ENCODE measurements at places on chromosomes 6 and 20. TPM values are rescaled to one million over a fixed set of nuclear protein-coding genes. Genes with fewer than 3 reads are reported as not detected.

GRCh38 chr20:1362484-1362883 lies 30.4 kb downstream of the FKBP1A start:
- H3K36me3 ChIP-seq: no peaks in the 10 kb centered on the region
- DNase-seq: no peak
- H3K4me1 ChIP-seq: no peaks in the 10 kb centered on the region

Gene FOXF2
- total RNA-seq: not detected

DNA sequence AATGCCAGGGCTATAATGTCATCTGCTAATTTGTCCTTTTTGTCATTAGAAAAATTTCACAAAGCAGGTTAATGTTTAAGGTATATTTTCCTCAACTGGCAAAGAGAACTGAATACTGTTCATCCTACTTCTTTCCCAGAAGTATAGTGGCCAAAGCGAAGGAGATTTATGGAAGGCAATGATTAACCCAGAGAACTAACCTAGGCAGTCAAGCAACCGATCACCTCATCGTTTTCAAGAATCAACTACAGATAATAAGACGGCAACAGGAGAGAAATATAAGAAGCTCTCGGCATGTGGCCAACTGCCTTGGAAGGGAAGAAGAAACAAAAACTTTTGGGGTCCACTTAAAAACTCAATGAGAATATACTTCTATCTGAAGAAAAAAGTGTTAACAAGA lies 38.2 kb downstream of the REV3L start:
- H3K27ac ChIP-seq: no peak overlapping the region
- no peak overlapping the region for H3K4me3 ChIP-seq
- no peaks in the 10 kb centered on the region for H3K36me3 ChIP-seq

Gene STMND1
- not detected for total RNA-seq

Gene TPBG
- total RNA-seq: 53.8 TPM

- no peaks in the 10 kb centered on the region for H3K27me3 ChIP-seq
- no peak overlapping the region for H3K4me3 ChIP-seq
- H3K27ac ChIP-seq: no peak overlapping the region
- no peaks in the 10 kb centered on the region for H3K4me1 ChIP-seq
- no peak for DNase-seq
Observed at GRCh38 chr20:42530855-42531448, 658.8 kb downstream of the PTPRT start.

Gene RUNX2
- 7.9 TPM for total RNA-seq

DNA sequence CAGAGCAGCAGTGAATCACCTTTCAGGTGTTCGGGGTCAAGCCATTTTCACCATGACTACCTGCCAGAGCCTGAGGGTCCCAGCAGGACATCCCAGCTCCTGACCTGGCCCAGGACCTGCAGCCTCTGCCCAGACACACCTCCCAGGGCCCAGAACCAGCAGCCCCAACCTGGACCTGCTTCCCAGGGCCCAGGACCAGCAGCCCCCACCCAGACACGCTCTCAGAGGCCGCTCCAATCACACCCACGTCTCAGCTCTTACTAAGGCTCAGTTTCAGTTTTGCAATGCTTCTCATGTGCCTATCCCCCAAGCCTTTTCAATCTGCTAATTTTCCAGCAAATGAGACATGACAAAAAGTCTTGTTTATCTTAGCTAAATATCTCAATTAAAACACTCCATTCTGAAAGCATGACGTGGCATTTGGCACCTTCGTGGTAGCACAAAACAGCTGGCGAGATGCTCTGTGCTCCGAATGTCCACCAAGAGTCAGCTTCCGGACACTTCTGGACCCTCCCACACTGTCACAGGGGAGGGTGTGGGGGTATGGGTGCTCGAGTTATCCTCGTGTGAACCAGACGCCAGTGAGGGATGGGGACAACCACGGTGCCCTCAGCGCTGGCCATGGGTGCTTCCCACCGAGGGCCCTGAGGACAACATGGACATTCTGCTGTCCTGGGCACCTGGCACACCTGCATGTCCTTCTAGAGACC lies 253.2 kb downstream of the DLL1 start:
- no peaks in the 10 kb centered on the region for H3K27me3 ChIP-seq
- no peak overlapping the region for H3K4me3 ChIP-seq
- no peaks in the 10 kb centered on the region for H3K4me1 ChIP-seq

- no peaks in the 10 kb centered on the region for H3K36me3 ChIP-seq
- no peaks in the 10 kb centered on the region for H3K4me1 ChIP-seq
- H3K4me3 ChIP-seq: no peak overlapping the region
- no peak for DNase-seq
- H3K27ac ChIP-seq: no peak overlapping the region
Observed at GRCh38 chr6:99151634-99152346, 197.7 kb downstream of the FAXC start.

Gene DNAH8
- not detected for total RNA-seq

Gene FARS2
- total RNA-seq: 11.6 TPM

- H3K27ac ChIP-seq: no peak overlapping the region
- H3K27me3 ChIP-seq: no peaks in the 10 kb centered on the region
- no peak overlapping the region for H3K4me3 ChIP-seq
- no peaks in the 10 kb centered on the region for H3K36me3 ChIP-seq
- H3K4me1 ChIP-seq: peaks cover 35% of the 10 kb centered on the region
- no peak for DNase-seq
Observed at GRCh38 chr20:19812056-19812455, 54.0 kb downstream of the RIN2 start.

GRCh38 chr20:3557237-3557785 lies 86.5 kb downstream of the ATRN start:
- no peaks in the 10 kb centered on the region for H3K4me1 ChIP-seq
- no peaks in the 10 kb centered on the region for H3K27me3 ChIP-seq
- H3K36me3 ChIP-seq: peaks cover 3% of the 10 kb centered on the region
- H3K27ac ChIP-seq: no peak overlapping the region
- no peak overlapping the region for H3K4me3 ChIP-seq
- no peak for DNase-seq

DNA sequence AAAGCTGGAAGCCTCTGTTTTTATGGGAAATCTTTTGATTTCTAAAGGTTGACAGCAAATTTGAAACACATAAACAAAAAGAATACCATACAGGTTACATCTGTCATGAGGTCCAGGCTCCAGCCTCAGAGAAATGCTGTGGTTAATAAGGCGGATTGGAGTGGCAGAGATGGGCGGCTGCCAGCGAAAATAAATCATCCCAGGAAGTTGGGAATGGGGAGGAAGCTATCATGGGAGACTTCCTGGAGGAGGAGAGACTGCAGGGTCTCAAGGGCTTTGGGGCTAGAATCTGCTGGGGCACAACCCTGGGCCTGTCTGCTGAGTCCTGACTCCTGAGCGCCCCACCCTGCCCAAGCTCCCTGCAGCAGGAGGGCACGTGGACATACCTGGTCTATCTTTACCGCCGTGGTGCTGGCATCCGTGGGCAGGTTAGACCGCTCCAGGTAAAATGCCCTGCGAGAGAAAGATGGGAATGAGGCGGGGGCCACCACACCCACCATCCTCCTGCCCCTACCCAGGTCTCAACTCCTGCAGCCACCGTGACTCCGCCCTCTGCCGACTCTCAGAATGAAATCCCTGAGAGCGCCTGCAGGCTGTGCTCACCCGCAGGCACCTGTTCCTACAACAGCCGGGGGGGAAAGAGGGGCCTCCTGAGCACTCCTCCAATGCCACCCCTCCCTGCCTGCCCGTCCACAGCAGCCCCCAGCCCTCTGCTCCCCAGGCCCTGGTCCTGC lies 197.3 kb downstream of the PREX1 start:
- H3K4me3 ChIP-seq: no peak overlapping the region
- H3K27ac ChIP-seq: no peak overlapping the region
- no peaks in the 10 kb centered on the region for H3K4me1 ChIP-seq
- H3K27me3 ChIP-seq: no peaks in the 10 kb centered on the region
- no peak for DNase-seq

Gene SLC13A3
- 3.2 TPM for total RNA-seq

GRCh38 chr6:157143171-157143889 lies 180.0 kb downstream of the TMEM242 start:
- H3K27ac ChIP-seq: peak overlapping the region; percentile 53
- H3K4me1 ChIP-seq: peaks cover 22% of the 10 kb centered on the region
- H3K4me3 ChIP-seq: peak overlapping the region; percentile 43
- H3K27me3 ChIP-seq: no peaks in the 10 kb centered on the region
- peak; percentile 81 for DNase-seq

Gene LTA
- not detected for total RNA-seq

- no peaks in the 10 kb centered on the region for H3K36me3 ChIP-seq
- no peaks in the 10 kb centered on the region for H3K27me3 ChIP-seq
- DNase-seq: no peak
- H3K27ac ChIP-seq: no peak overlapping the region
- no peaks in the 10 kb centered on the region for H3K4me1 ChIP-seq
Observed at GRCh38 chr20:52985687-52986086, 13.5 kb downstream of the TSHZ2 start.

- H3K27me3 ChIP-seq: no peaks in the 10 kb centered on the region
- no peaks in the 10 kb centered on the region for H3K36me3 ChIP-seq
- H3K27ac ChIP-seq: no peak overlapping the region
- no peaks in the 10 kb centered on the region for H3K4me1 ChIP-seq
- DNase-seq: no peak
- no peak overlapping the region for H3K4me3 ChIP-seq
Observed at GRCh38 chr6:33813246-33813904, 9.6 kb upstream of the MLN start.

GRCh38 chr6:134730013-134730412 lies 219.9 kb downstream of the ALDH8A1 start:
- no peak overlapping the region for H3K27ac ChIP-seq
- no peaks in the 10 kb centered on the region for H3K27me3 ChIP-seq
- H3K4me3 ChIP-seq: no peak overlapping the region
- H3K4me1 ChIP-seq: no peaks in the 10 kb centered on the region

DNA sequence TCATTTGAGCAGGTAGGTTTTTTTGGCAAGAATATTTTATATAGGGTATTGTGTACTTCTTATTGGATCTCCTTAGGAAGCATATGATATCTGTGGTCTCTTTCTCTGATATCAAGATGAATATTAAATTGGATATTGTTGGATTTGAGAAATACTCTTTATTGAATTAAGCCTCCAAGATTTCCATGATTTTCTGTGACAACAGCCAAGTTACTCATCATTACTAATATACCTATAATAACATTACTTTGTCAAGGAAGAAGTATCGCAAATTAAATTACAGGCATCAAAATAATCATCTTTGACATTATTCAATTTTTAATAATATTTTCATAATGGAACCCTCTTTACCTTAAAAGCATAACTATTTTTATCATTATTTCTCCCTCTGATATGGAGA lies 86.5 kb downstream of the TMEM200A start:
- no peak for DNase-seq
- no peaks in the 10 kb centered on the region for H3K4me1 ChIP-seq
- no peak overlapping the region for H3K4me3 ChIP-seq
- H3K36me3 ChIP-seq: no peaks in the 10 kb centered on the region
- no peak overlapping the region for H3K27ac ChIP-seq
- H3K27me3 ChIP-seq: no peaks in the 10 kb centered on the region

GRCh38 chr20:20814685-20815084 lies 102.2 kb upstream of the RALGAPA2 start:
- H3K36me3 ChIP-seq: no peaks in the 10 kb centered on the region
- no peak overlapping the region for H3K4me3 ChIP-seq
- H3K27me3 ChIP-seq: no peaks in the 10 kb centered on the region
- DNase-seq: no peak
- no peaks in the 10 kb centered on the region for H3K4me1 ChIP-seq
- no peak overlapping the region for H3K27ac ChIP-seq

GRCh38 chr20:3541887-3542721 lies 71.3 kb downstream of the ATRN start:
- H3K27me3 ChIP-seq: no peaks in the 10 kb centered on the region
- H3K4me3 ChIP-seq: no peak overlapping the region
- no peak overlapping the region for H3K27ac ChIP-seq

- no peaks in the 10 kb centered on the region for H3K27me3 ChIP-seq
- no peak overlapping the region for H3K27ac ChIP-seq
- H3K4me1 ChIP-seq: no peaks in the 10 kb centered on the region
- no peak overlapping the region for H3K4me3 ChIP-seq
Observed at GRCh38 chr6:45801471-45802289, 214.0 kb downstream of the CLIC5 start.

GRCh38 chr6:72783666-72784065 lies 161.8 kb downstream of the KCNQ5 start:
- H3K27me3 ChIP-seq: no peaks in the 10 kb centered on the region
- no peaks in the 10 kb centered on the region for H3K36me3 ChIP-seq
- peak overlapping the region; percentile 22 for H3K27ac ChIP-seq
- DNase-seq: no peak
- no peak overlapping the region for H3K4me3 ChIP-seq

Gene JPH2
- total RNA-seq: 179 TPM

GRCh38 chr6:14023855-14024254 lies 93.7 kb upstream of the CD83 start:
- DNase-seq: no peak
- H3K36me3 ChIP-seq: no peaks in the 10 kb centered on the region
- no peak overlapping the region for H3K4me3 ChIP-seq
- no peaks in the 10 kb centered on the region for H3K4me1 ChIP-seq
- H3K27me3 ChIP-seq: no peaks in the 10 kb centered on the region

GRCh38 chr6:56393615-56394612 lies 146.5 kb upstream of the COL21A1 start:
- no peak overlapping the region for H3K27ac ChIP-seq
- no peaks in the 10 kb centered on the region for H3K36me3 ChIP-seq
- H3K27me3 ChIP-seq: no peaks in the 10 kb centered on the region
- no peaks in the 10 kb centered on the region for H3K4me1 ChIP-seq
- H3K4me3 ChIP-seq: no peak overlapping the region
- no peak for DNase-seq

- H3K27ac ChIP-seq: no peak overlapping the region
- H3K27me3 ChIP-seq: no peaks in the 10 kb centered on the region
- H3K4me3 ChIP-seq: no peak overlapping the region
- no peaks in the 10 kb centered on the region for H3K4me1 ChIP-seq
- no peak for DNase-seq
Observed at GRCh38 chr20:48058611-48059559, 273.6 kb upstream of the SULF2 start.

Gene LY6G6F
- total RNA-seq: not detected

GRCh38 chr6:122758927-122759334 lies 20.6 kb upstream of the FABP7 start:
- H3K4me1 ChIP-seq: no peaks in the 10 kb centered on the region
- no peaks in the 10 kb centered on the region for H3K36me3 ChIP-seq
- H3K4me3 ChIP-seq: no peak overlapping the region
- H3K27ac ChIP-seq: no peak overlapping the region
- DNase-seq: no peak

DNA sequence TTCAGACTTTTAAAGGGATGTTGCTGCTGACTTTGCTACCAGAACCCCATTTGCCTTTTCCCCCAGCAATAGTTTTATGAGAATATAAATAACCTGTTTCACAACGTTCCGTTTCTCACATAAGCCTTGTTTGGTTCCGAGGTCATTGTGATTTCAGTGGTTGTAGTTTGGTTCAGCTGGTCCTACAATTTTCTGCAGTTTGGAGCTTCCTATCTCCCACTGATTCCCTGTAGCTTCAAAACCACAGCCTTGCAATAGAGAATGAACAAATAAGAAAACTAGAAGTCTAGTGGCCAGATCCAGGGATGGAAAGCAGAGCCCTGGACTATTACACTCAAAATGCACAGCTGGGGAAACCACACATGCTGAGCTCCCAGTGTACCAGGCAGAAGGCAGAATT lies 24.1 kb upstream of the SH3BGRL2 start:
- no peak overlapping the region for H3K4me3 ChIP-seq
- DNase-seq: no peak
- no peaks in the 10 kb centered on the region for H3K27me3 ChIP-seq

- peaks cover 4% of the 10 kb centered on the region for H3K4me1 ChIP-seq
- DNase-seq: no peak
- H3K36me3 ChIP-seq: no peaks in the 10 kb centered on the region
- H3K27ac ChIP-seq: no peak overlapping the region
Observed at GRCh38 chr20:19692100-19692499, 66.0 kb upstream of the RIN2 start.

Gene PLG
- total RNA-seq: not detected

GRCh38 chr20:36744764-36745191 lies 1.1 kb downstream of the NDRG3 start:
- peak overlapping the region; percentile 99 for H3K4me3 ChIP-seq
- peak; percentile 8 for DNase-seq
- H3K27me3 ChIP-seq: no peaks in the 10 kb centered on the region
- peak overlapping the region; percentile 76 for H3K27ac ChIP-seq
- peaks cover 16% of the 10 kb centered on the region for H3K4me1 ChIP-seq

Data from thoracic aorta (tissue), 2 donors.